ENCODE measurements at places on chromosomes 2 and 18.

DNA sequence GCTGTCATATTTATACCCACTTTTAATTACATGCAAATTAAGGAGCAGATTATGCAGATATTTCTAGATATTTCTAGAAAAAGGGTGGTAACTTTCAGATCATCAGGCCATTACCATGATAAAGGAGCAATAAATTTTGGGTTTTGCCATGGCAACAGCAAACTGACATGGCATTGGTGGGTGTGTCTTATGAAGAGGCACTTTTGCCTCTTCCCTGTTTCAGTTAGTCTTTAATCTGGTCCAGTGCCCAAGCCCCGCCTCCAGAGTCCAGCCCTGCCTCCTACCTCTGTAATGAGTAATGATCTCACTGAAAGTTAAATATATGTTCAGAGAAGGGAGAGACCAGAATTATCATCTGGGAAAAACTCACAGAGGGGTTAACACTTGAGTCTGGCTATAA lies 124.8 kb downstream of the SCG2 start:
- no peak for DNase-seq

- DNase-seq: no peak
These were observed 40.9 kb downstream of the LRATD1 start for GRCh38 chr2:14673351-14673875.

GRCh38 chr2:225999692-226000091 lies 600.2 kb downstream of the NYAP2 start:
- no peak for DNase-seq

DNA sequence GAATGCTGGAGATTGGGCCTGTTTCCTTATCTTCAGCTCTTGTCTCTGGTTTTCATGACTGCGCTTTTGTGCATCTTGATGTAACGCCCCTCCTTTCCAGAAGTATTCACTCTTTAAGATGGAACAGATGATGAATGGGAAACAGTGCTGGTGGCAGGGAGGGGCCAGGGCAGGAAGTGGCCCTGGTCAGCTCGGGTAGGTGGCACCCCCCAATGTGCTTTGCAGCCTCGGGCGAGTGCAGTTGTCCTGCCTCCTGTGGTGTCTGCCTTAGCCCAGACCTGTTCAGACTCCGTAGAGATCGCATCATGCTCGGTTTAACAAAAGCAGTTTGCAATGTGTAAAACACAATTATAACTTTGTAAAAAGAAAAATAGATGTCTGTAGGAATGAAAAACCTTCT lies 17.0 kb upstream of the MGAT4A start:
- no peak for DNase-seq

DNA sequence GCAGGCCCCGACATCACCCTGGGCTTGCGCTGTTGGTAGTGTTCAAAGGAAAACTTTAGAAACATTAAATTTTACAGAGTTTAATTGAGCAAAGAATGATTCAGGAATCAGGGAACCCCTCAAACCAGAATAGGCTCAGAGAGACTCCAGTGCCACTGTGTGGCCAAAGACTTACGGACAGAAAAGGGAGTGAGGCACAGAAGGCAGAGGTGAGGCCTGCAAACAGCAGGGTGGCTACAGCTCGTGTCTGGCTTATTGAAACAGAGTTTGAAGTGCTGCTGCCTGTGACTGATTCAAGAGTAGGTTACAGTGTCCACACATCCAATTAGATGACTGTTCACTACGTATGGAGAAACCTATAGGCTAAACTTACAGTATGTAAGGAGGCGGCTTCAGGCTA lies 2.4 kb upstream of the CTDP1 start:
- DNase-seq: no peak

DNA sequence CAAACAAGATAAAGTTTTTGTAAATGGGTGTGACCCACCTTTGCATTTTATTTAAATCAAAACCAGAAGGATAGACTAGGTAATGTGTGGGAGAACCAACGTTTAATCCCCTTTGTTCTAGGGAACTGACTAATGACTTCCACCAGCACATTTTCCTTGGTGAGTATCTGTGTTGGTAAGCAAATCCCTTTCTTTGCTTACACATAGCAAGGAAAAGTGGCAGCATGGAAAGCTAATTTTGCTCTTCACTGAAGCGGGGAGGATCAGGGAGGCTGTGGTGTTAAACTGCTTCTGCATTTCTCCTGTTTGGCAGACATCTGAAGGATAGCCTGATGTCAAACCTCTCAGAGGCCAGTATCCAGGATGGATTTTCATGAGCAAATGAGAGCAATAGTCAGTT lies 331.1 kb downstream of the PTPRM start:
- no peak for DNase-seq

- DNase-seq: no peak
These were observed 81.5 kb upstream of the YWHAQ start for GRCh38 chr2:9712263-9712662.

- DNase-seq: no peak
These were observed 49.1 kb downstream of the ADI1 start for GRCh38 chr2:3470166-3470651.

DNA sequence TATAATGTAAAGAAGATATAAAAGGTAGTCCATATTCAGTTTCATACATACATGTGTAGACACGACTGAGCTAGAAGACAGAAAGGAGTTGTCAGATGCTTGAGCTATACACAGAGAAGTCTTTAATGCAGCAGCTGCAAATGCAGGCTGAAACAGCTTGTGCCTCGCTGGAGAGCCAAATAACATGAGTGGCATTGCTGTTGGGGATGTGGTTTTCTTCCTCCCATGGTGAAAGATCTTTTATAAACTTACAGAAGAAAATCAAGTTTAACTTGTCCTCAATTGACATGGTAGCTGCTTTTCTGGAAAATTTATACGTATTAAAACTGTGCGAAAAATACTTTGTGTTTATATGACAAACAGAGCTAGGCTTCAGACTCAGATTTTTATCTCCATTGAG lies 16.4 kb upstream of the IL1R1 start:
- DNase-seq: no peak

DNA sequence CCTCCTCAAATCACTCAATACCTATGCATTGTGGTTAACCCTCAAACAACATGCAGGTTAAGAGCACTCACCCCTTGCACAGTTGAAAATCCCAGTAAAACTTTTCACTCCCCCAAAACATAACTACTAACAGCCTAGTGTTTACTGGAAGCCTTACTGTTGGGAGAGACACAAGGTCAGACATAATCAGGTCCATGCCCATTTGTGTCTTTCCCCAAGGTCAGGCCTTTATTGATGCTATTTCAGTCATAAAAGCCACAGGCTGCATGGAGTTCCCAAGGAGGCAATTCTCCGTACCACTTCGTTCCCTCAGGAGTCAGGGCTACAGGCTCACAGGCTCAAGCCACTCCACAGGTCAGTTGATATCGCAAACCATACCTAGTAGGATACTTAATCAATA lies 180.2 kb downstream of the NCK2 start:
- DNase-seq: no peak

DNA sequence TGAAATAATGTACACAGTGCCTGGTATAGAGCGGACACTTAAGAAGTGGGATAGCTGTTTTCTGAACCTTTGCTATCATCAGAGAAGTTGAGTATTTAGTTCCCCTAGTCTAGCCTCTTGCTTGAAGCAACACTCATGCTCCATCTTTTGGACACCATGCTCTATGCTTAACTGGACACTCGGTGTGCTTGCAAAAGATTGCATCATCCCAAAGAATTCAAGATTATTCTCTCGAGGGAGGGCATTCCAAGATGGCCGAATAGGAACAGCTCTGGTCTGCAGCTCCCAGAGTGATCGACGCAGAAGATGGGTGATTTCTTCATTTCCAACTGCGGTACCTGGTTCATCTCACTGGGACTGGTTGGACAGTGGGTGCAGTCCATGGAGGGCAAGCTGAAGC lies 143.9 kb upstream of the FSHR start:
- DNase-seq: no peak

DNA sequence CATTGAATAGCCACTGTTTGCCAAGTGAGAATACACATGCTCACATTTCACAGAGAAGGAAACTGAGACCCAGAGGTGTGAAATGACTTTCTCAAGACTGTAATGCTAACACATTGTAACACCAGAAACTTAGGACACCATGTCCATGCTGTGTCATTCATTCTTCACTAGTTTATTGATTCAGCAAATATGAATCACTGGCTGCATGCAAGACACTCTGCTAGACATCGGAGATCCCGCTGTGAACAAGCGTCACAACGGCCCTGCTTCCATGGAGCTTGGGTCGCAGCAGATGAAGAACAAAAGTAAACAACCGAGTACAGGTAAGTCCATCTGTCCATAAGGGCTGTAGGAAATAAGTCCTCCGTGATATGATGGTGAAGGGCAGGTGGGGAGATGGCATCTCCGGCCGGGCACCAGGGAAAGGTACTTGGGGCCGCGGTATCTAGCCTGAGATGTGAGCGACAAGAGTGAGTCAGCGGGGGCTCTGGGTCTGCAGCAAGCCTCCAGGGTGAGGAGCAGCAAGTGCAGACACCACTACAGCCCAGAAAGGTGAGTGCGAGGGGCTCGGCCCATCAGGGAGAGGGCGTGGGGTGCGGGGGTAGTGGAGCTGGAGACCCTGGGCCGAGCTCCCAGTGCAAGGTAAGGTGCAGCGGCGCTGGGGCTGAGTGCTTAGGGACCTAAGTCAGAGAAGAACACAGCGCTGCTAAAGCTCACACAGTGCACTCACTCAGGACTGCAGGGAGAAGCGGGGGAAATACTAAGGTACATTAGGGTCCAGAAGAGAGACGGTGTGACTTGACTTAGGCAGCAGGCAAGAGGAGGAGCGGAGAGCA lies 391.2 kb downstream of the FBXO15 start:
- no peak for DNase-seq

- no peak for DNase-seq
These were observed 18.3 kb upstream of the EPAS1 start for GRCh38 chr2:46278952-46279351.

DNA sequence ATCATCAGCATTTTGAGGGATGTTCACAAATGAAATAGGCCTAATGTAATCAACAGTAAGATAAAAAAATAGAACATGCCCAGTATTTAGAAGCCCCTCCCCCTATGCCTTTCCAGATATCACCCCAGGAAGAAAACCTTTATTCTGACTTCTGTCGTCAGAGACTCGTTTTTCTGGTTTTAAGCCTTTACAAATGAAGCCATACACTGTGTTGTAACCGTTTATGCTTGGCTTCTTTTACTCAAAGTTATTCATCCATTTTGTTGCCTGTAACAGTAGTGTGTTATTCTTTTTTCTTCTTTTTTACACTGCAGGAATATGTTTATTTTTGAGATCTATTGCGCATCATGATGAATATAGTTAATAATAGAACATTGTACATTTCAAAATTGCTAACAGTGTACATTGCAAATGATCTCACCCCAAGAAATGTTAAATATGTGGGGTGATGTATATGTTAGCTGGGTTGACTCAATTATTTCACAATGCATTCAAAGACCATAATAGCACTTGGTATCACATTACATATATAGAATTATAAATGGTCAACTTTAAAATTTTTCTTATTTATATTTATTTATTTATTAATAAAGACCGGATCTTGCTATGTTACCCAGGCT lies 28.1 kb upstream of the PNPT1 start:
- no peak for DNase-seq

DNA sequence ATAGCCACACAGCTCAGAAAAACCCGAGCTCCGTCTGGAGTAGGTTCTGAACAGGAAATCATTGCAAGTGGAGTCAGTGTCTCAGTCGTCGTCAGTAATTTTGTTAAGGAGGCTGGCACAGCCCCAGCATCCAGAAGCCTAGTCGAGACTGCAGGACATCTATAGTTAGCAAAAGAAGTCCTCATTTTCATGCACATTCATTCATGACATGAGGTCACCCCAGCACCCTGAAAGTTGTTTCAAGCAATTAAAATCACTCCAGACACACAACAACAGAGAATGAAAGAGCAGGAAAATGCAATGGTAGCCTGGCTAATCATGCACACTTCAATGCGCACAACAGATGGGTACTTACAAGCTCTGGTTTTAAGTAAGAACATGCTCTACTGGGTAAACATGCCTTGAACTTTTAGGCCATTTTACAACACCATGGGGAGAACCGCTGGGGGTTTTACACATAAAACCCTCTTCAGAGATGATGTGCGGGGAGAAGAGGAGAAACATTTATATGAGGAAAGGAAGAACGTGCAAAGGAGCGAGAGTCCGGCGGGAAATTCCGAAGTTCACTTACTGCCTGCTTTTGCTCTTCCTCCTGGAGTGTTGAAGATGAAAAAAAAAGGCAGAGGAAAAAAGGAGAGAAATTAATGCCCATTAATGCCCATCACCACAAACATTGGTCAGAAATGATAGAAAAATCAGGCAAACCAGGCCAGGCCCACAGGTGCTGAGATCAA lies 77.4 kb upstream of the DNMT3A start:
- DNase-seq: no peak

DNA sequence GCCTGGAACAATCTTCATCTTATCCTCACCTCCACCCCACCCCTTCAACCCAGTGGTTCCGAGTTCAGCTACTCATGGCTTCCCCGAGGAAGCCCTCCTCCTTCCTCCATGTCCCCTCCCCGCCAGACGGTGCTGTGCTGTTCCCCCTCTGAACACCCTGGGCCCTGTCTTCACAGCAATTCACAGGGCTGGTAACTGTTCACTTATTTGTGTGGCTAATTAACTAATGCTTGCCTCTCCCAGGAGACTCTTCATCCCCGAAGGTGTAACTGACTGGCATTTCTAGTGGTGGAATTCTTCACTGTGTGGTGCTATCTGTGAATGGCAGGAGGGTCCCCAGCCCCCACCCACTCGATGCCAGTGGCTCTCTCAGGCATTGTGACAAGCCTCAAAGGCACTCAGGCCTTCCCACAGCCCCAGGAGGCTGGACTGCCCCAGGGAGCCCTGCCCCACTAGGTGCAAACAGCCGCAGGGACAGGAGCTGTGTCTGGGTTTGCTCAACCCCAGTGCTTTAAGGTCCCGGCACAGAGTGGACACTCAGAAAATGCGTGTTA lies 133.7 kb upstream of the ID2 start:
- DNase-seq: peak; percentile 42

- no peak for DNase-seq
These were observed 40.5 kb downstream of the IRS1 start for GRCh38 chr2:226758921-226759640.

- DNase-seq: no peak
These were observed 24.2 kb downstream of the MYL12B start for GRCh38 chr18:3286159-3286558.

GRCh38 chr2:20069756-20070155 lies 18.3 kb upstream of the LAPTM4A start:
- DNase-seq: no peak
